PC-9 (cell line): ENCODE measurements at places on chromosomes 3 and 15. TPM values are rescaled to one million over a fixed set of nuclear protein-coding genes. Genes with fewer than 3 reads are reported as not detected.

Gene MINAR1
- total RNA-seq, result 0.15 and 0.22 TPM in 2 replicates

Gene ADAMTS17
- 2.0 and 3.2 TPM in 2 replicates for total RNA-seq

Gene TUSC7
- not detected in 2 replicates for total RNA-seq

Gene CTDSPL
- 118 and 124 TPM in 2 replicates for total RNA-seq

Gene ZIC4
- total RNA-seq, result not detected in 2 replicates

Gene CPN2
- not detected in 2 replicates for total RNA-seq

Gene FBXO40
- not detected in 2 replicates for total RNA-seq

Gene PFKFB4
- 11.7 and 13.3 TPM in 2 replicates for total RNA-seq

Gene AQP9
- total RNA-seq, result not detected in 2 replicates

Gene SPINK8
- total RNA-seq, result not detected in 2 replicates

Gene AMIGO3
- total RNA-seq, result 1.0 TPM in 1 of 2 replicates, not detected in the other

Gene GALNT15
- total RNA-seq, result not detected in 2 replicates

Gene CPEB1
- not detected in 2 replicates for total RNA-seq

Gene PLCH1
- 0.73 and 1.4 TPM in 2 replicates for total RNA-seq

Gene DPPA2
- not detected in 2 replicates for total RNA-seq

GRCh38 chr15:44186705-44187104, 8.4 kb downstream of the FRMD5 start:
- no peak for DNase-seq
- H3K4me3 ChIP-seq, result no peak overlapping the region
- H3K36me3 ChIP-seq, result no peaks in the 10 kb centered on the region
- no peak overlapping the region for H3K27ac ChIP-seq

DNA sequence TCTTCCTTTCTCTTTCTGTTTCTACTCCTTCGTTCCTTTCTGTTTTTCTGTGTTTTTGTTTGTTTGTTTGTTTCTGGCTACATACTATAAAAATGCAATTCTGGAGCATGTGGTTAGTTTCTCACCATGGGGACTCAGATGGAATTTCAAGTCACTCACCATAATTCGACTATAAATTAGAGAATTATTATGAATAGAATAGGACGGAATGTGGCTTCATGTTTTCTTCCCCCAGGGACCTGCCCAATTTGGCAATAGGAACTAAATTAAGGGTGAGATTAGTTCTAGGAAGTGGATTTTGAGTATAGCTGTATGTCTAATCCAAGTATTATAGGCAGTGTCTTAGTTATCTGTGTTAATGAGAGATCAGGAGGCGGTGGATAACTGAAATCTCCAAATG, 96.9 kb downstream of the THSD4 start:
- no peaks in the 10 kb centered on the region for H3K36me3 ChIP-seq
- no peak overlapping the region for H3K27ac ChIP-seq
- DNase-seq, result no peak
- no peaks in the 10 kb centered on the region for H3K4me1 ChIP-seq
- no peak overlapping the region for H3K4me3 ChIP-seq
- no peaks in the 10 kb centered on the region for H3K27me3 ChIP-seq

GRCh38 chr15:45603881-45604280, 16.7 kb downstream of the BLOC1S6 start:
- H3K27ac ChIP-seq, result no peak overlapping the region
- H3K4me1 ChIP-seq, result no peaks in the 10 kb centered on the region
- no peaks in the 10 kb centered on the region for H3K27me3 ChIP-seq
- no peaks in the 10 kb centered on the region for H3K36me3 ChIP-seq
- no peak overlapping the region for H3K4me3 ChIP-seq
- no peak for DNase-seq

GRCh38 chr3:116981089-116981488, 271.5 kb downstream of the TUSC7 start:
- H3K36me3 ChIP-seq, result no peaks in the 10 kb centered on the region
- H3K27ac ChIP-seq, result no peak overlapping the region
- DNase-seq, result no peak
- no peak overlapping the region for H3K4me3 ChIP-seq
- H3K4me1 ChIP-seq, result no peaks in the 10 kb centered on the region
- no peaks in the 10 kb centered on the region for H3K27me3 ChIP-seq

- H3K27ac ChIP-seq, result no peak overlapping the region
- no peak overlapping the region for H3K4me3 ChIP-seq
- H3K36me3 ChIP-seq, result no peaks in the 10 kb centered on the region
These were observed 124.0 kb downstream of the NR1D2 start for GRCh38 chr3:24069045-24069444.

DNA sequence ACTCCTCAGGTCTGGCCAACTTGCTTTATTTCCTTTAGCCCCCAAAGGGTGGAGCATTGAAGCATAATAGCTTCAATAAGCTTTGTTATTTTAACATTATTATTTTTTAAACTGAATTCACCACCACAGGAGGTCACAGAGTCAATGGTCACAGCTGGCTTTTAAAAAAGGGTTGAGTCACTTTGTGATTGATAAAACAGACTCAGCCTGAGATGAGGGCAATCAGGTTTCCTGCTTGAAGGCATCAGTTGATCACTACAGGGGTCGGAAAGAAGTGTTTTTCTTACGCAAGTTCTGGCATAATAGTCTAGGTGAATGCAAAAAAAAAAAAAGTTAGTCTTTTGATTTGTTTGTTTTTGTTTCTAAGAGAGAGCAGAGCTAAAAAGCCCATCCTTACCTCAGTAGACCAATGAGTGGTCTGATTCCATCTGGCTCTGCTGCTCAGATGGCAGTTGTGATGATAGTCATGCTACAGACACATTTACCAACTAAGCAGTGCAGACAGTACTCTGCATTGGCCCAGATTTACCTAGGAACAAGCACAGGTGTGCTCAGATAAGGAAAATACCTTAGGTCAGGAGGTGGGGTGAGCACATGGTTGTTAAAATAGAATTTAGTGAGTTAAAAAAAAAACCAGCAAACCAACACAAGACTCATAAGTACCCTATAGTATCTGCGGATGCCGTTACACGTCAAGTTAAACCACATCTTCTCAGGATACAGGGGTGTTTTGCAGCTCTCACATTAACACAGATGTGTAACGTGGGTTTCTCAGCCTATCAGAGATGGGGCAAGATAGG, 22.6 kb downstream of the ZNF80 start:
- peaks cover 6% of the 10 kb centered on the region; the same call in 1 of the 2 replicates for H3K27me3 ChIP-seq

GRCh38 chr3:128074851-128075521, 22.7 kb downstream of the SEC61A1 start:
- DNase-seq, result no peak
- H3K36me3 ChIP-seq, result peaks cover 18% of the 10 kb centered on the region; the same call in 1 of the 2 replicates
- H3K27ac ChIP-seq, result no peak overlapping the region

DNA sequence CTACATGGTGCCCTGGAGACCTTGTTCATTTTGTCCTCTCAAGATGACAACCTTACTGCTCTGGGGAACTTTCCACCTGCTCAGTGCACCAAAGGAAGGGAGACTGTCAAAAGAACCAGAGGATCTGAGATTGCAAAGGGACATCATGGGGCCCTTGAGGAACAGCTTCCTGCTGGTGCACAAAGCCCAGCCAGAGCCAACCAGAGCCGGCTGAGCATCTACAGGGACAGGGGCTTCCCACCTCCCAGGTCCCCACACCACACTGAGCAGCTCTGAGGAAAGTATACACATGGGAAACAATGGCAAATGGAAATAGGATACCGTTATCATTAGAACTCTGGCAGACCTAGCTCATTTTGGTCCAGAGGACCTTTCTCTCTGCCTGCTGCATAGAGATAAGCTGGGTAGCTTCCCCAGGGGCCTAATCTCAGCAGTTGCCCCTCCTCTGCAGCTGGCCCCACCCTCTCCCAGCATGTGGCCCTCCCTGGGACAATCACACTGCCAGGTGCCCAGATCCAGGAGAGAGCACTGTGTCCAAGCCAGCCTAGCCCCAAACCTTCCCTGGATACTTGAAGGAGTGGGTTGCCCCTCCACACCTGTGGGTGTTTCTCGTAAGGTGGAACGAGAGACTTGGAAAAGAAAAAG, 123.4 kb upstream of the PRR20G start:
- DNase-seq, result no peak
- H3K4me3 ChIP-seq, result no peak overlapping the region
- H3K4me1 ChIP-seq, result no peaks in the 10 kb centered on the region
- H3K36me3 ChIP-seq, result no peaks in the 10 kb centered on the region

DNA sequence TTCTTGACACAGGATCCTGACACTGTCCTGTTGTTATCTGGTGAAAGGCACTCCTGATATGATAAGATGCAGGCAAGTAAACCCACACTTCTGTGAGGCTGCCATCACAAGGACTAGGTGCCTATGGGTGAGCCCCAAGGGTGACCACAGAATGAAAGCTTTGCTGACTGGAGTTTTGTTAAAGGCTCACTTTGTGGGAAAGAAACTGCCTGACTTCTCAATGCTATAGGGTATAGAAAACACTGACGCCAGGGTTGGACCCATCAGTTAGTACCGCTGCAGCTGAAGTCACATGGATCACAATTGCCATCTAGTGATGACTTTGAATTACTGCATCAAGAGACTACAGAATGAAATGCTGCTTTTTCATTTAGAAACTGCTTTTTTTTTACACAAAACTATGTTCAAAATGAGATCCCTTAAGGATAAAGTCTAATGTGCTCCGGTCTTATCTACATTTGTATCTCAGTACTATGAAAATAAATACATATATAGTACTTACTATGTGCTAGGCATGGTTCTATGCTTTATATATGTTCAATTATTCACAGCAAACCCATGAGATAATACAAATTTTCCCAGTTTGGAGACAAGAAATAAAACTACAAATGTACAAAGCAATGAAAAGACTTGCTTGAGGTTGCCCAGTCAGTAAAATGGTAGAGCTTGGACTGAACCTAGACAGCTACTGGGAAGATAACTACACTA, 64.2 kb upstream of the CMSS1 start:
- H3K27ac ChIP-seq, result no peak overlapping the region
- no peaks in the 10 kb centered on the region for H3K4me1 ChIP-seq
- no peak overlapping the region for H3K4me3 ChIP-seq
- peaks cover 9% of the 10 kb centered on the region; the same call in 1 of the 2 replicates for H3K27me3 ChIP-seq
- no peaks in the 10 kb centered on the region for H3K36me3 ChIP-seq

- H3K4me3 ChIP-seq, result no peak overlapping the region
- H3K27me3 ChIP-seq, result no peaks in the 10 kb centered on the region
- no peak overlapping the region for H3K27ac ChIP-seq
- H3K36me3 ChIP-seq, result no peaks in the 10 kb centered on the region
- no peak for DNase-seq
These were observed 67.8 kb upstream of the ATP10A start for GRCh38 chr15:25930931-25931330.

DNA sequence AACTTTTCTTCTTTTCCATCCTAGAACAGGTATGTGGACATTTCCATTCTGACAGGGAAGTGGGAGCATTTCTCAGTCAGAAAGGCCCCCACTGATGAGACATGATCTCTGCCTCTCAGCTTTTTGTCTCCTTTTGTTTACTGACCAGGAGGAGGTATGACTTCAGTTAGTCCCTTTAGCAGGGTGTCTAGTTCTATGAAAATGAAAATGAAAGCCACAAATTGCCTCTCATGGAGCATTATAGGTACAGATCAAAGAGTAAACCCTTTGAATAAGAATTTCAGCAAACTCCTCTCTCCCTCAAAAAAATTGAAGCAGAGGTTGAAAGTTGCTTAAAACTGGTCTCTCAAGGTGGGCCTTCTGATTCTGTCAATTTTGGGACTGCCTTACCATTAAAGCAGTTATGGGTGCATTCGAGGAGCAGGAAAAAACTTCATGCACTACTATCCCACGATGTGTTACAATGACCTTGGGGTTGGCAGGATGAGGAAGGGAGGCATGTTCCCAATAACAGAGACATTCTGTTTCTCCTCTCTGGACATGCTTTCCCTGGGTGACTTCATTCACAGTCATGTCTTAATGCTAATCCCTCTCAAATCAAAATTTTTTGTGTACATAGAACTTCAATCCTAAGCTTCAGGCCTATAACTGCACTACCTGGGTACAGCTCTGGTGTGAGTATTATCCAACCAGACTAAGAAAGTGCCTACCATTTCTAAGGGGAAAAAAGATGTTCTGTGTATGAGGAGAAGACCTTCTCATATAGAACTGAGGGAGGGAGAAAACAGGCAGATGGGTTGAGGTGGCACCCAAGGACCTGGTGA, 50.6 kb upstream of the TBC1D23 start:
- no peaks in the 10 kb centered on the region for H3K4me1 ChIP-seq
- H3K36me3 ChIP-seq, result no peaks in the 10 kb centered on the region
- no peaks in the 10 kb centered on the region for H3K27me3 ChIP-seq
- H3K27ac ChIP-seq, result no peak overlapping the region
- no peak overlapping the region for H3K4me3 ChIP-seq

GRCh38 chr15:62094388-62094787, 27.6 kb downstream of the C2CD4A start:
- H3K4me1 ChIP-seq, result no peaks in the 10 kb centered on the region
- no peak overlapping the region for H3K4me3 ChIP-seq
- no peaks in the 10 kb centered on the region for H3K27me3 ChIP-seq
- H3K36me3 ChIP-seq, result no peaks in the 10 kb centered on the region

- H3K27ac ChIP-seq, result no peak overlapping the region
- no peaks in the 10 kb centered on the region for H3K27me3 ChIP-seq
- peaks cover 5% of the 10 kb centered on the region; the same call in 1 of the 2 replicates for H3K4me1 ChIP-seq
- no peak overlapping the region for H3K4me3 ChIP-seq
- DNase-seq, result no peak
These were observed 8.0 kb upstream of the ANKRD28 start for GRCh38 chr3:15805756-15806266.

DNA sequence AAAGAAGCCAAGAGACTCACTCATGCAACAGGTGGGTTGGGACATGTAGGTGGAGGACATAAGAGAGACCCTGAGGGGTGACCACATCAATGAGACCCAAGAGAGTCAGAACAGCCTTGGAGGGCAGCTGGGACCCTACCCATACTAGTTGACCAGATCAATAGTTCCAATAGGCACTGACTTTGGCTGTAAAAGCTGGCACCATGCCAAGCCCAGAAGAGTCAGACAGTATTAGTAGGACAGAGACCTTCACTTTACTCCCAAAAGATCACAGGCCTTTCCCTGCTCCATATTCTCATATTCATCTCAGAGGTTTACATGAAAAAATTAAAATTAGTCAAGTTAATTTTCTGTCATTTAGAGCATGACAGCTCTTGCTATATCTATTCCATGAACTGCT, 20.9 kb upstream of the GABRR3 start:
- H3K4me3 ChIP-seq, result no peak overlapping the region
- DNase-seq, result no peak
- no peaks in the 10 kb centered on the region for H3K36me3 ChIP-seq
- no peaks in the 10 kb centered on the region for H3K27me3 ChIP-seq

- H3K27me3 ChIP-seq, result no peaks in the 10 kb centered on the region
- H3K27ac ChIP-seq, result no peak overlapping the region
- H3K4me1 ChIP-seq, result peaks cover 19% of the 10 kb centered on the region
- no peaks in the 10 kb centered on the region for H3K36me3 ChIP-seq
These were observed 97.9 kb upstream of the C3orf80 start for GRCh38 chr3:160127308-160127707.

DNA sequence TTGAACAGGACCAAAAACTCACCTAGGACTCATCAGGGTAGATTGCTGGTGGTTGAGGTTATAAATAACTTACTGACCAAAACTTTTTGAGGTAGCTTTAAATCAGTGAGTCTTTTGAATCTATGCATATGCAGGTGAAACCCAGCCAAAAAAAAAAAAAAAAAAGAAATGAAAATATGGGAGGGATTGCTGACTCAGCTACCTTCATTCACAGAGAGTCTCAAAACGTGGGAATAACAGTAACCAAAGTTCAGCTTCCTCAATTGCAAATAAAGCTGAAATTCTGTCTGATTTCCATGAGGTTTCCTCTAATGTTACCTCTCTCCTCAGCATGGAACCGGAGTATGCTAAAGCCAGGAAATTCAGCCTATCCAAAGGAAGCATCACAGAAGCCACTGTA, 95.2 kb upstream of the SEMA6D start:
- no peak overlapping the region for H3K4me3 ChIP-seq
- H3K36me3 ChIP-seq, result no peaks in the 10 kb centered on the region
- no peak for DNase-seq
- H3K4me1 ChIP-seq, result no peaks in the 10 kb centered on the region
- no peaks in the 10 kb centered on the region for H3K27me3 ChIP-seq

- no peaks in the 10 kb centered on the region for H3K4me1 ChIP-seq
- no peak for DNase-seq
- H3K4me3 ChIP-seq, result no peak overlapping the region
- H3K27ac ChIP-seq, result no peak overlapping the region
- H3K36me3 ChIP-seq, result no peaks in the 10 kb centered on the region
- H3K27me3 ChIP-seq, result peaks cover 78% of the 10 kb centered on the region
These were observed 67.1 kb downstream of the ATP2B2 start for GRCh38 chr3:10437995-10438901.
